Heart right ventricle (tissue), 16 donors: ENCODE measurements at places on chromosomes 3 and 15. TPM values are rescaled to one million over a fixed set of nuclear protein-coding genes. Genes with fewer than 3 reads are reported as not detected.
A peak's percentile ranks its signal among the peaks of the same experiment; 100 is the strongest.

DNA sequence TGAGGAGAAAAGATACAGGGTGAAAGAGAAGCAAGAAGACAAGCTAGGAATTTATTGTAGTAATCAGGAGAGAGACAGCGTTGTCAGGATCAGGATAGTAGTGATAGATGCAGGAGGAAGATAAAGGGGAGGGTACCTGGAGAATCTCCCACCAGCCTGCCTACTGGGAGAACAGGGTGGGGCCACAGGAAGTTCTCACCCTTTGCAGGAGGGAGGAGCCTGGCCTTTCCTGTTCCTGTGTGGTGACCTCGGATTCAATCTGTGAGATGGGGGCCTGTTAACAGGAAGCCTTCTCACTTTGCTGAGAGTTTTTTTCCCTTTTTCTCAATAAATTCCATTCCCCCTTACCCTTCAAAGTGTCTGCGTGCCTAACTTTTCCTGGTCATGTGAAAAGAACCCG is 37.6 kb downstream of the GMPS start:
- no peak for DNase-seq

GRCh38 chr3:195550723-195551122 is 7.6 kb upstream of the PPP1R2 start:
- no peak for DNase-seq

DNA sequence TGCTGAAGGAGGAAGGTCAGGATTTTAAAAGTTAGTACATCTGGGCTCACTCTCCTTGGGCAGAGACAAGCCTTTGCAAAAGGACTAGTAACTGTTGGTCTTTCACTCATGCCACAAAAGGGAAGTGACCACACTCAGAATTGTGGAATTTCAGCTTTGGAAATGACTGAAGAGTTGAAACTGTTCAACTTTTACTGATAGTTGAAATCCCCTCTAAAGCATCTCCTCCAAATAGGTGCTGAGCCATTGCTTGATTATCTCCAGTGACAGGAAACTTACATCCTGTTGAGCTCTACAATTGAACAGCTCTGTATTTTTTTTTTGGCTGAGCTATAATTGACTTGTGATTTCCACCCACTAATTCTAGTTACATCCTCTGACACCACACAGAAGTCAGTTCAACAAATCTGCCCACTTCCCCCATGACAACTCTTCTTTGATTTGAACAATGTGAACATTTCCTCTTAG is 254.8 kb upstream of the TPRG1 start:
- DNase-seq = no peak

DNA sequence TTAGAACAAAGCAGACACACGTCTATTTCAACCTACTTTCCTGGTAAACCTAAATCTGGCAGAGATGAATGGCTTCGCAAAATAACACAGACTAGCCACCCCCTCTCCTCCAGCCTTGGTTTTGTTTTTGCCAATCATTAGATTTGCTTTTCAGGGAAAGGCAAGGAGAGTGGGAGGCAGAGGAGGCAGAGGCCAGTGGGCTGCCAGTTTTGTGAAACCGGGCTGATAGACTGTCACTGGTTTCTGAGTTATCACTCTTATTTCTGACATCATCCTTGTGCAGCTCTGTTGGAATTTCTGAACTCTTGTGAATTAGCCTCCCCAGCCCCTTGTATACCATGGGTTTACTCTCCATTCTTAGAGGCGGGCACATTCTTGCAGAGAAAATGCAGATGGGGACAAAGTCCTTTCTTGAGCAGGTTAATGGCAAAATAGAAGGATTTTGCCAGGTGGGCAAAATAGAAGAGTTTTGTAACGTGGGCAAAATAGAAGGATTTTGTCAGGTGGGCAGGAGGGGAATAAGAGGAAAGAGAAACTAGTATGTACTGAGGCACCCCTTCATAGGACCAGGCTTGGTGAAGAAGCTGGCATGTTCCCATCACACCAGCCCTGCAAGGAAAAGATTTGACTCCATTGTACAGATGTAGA is 3.2 kb upstream of the FEM1B start:
- no peak for DNase-seq

DNA sequence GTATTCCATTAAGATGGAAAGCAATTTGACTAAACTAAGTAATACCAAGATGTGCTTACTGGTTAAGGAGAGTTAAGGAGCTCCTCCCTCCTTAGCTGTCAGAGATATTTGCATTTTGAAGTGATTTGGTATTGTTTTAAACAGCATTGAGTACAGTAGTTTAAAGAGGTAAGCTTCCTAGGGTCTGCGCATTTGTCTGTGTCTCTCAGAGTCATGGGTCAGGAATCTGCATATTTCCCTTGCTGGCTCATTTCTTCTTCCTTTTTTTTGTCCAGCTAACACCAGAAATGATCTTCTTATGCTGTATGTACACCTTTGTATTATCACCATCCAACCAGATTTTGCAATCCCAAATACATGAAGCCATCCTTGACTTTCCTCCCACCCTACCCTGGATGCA is 163.0 kb upstream of the BFSP2 start:
- DNase-seq = no peak

GRCh38 chr3:196666001-196666867 is 26.7 kb downstream of the NRROS start:
- no peak for DNase-seq

DNA sequence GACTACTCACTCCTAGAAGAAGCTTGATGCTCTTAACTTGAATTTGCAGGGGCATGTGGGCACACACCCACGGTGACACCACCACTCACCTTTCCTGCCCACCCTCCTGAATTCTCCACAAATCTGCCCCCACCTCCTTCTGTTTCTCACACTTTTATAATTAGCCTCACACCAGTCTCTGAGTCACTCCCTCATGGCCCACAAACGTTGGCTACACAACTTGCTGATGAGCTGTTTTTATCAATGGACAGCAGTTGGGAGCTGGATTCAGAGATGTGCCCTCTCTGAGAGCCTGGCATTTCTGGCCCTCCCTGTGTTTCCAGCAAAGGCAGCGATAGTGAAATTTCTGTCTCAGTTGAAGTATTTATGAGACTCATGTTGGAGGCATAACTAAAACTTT is 1.3 kb downstream of the COLQ start:
- DNase-seq = peak; percentile 29

DNA sequence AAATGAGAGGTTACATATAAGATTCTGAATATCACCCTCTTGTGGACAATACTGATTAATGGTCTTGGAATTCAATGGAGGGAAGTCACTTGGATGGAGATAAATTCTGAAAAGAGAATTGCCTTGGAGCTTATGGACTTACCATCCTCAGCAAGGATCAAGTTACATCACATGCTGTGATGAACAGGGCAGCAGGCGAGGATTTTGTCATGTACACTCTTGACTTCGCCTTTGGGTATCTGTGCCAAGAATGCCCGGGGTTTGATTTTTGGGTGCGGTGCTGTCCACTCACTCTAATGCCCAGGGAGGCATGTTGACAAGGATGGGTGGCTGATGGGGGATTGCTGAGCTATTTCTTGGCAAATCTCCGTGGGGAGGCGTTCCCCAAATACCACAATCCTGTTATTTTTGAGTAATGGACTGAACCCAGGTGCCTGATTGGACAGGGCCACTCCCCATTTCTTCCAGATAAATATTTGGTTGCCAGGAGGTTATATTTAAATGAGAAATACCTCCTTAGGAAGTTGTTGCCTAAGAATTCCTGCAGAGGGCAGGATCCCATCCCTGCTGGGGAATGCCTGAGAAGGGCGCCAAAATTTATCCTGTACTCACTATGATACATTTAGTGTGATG is 96.3 kb downstream of the TPRG1 start:
- DNase-seq = no peak

- no peak for DNase-seq
Measured at GRCh38 chr3:10614168-10614567, 108.8 kb upstream of the ATP2B2 start.

DNA sequence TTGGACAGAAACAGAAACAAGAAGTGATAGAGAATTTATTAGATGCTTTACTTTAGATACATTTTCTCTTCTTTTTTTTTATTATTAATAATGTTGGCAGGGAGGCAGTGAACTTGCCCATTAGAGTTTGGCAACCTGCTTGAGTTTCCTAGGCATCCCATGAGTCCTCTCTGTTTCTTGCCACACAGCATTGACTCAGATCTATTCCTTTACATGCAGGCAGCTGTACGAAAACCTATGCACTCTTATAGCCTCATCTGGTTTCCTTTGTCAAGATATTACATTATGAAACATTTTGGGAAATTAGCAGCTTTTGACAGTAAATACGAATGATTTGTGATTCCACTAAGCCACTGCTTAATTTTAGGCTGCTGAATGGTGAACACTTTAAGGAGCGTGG is 23.3 kb downstream of the IL1RAP start:
- DNase-seq = no peak

DNA sequence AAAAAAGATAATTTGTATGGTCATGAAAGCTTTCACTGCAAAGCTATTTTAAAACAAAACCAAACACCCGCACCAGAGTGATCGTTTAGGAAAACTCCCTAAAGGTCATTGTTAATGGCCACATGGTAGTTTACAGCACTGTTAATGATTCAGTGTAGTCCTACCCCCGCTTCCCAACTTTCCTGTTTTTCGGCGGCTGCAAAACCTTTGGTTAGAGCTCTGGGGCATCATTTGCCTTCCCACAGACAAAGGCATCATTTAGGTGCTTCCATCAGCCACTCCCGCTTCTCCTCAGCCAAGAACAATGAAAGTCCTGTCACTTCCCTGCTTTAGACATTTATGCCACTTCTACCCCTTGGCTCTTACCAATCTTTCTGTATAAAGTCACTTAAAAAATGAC is 10.6 kb downstream of the MELTF start:
- no peak for DNase-seq

DNA sequence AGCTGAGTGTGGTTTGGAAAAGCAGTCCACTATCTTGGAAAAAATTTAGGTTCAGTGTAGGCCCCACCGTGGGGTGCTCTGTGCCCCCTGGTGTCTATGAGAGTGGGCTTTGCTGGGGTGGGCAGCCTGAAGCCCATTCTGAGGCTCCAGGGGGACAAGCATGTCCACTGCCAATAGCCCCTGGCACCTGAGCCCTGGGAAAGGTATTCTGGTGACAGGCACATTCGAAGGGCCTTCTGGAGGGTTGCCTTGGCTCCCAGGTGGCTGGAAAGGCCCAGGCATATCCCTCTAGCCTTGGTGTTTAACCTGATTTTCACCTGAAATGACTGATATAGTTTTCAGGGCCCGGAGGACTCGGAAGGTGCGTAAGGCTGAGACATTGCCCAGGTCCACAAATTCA is 36.1 kb downstream of the SCN5A start:
- DNase-seq = no peak

DNA sequence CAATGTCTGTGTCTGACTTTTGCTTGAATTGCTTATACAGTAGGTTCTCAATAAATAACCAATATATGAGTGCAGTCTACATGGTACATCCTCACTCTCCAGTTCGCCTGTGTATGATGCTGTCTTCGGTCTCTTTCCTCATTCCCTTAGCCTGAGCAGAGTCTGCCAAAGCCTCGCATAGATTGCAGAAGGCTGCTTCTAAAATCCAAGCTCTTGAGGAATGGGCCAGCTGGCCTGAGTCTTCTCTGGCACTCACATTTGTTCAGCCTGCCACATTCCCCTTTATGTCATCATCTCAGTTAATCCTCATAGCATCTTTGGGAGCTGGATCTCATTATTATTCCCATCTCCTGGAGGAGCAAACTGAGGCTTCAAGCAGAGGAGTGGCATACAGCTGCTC is 27.2 kb upstream of the ADAMTS7 start:
- no peak for DNase-seq

DNA sequence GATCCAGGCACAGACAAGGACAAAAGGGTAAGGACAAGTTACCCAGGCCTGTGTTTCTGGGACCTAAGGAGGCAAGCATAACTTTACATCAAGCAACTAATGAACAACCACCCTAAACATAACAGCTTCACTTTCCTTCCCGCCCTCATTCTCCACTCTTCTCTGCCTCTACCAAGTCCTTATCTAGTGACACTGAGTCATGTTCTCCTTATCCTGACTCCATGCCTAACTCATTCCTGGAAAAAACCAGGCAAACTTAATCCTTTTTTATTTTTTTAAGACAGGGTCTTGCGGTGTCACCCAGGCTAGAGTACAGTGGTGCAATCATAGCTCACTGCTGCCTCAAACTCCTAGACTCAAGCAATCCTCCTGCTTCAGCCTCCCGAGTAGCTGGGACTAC is 44.5 kb downstream of the TMEM44 start:
- no peak for DNase-seq

GRCh38 chr3:128449111-128449638 is 17.5 kb downstream of the DNAJB8 start:
- DNase-seq = no peak

- no peak for DNase-seq
Measured at GRCh38 chr15:85639752-85640381, 154.9 kb downstream of the KLHL25 start.

DNA sequence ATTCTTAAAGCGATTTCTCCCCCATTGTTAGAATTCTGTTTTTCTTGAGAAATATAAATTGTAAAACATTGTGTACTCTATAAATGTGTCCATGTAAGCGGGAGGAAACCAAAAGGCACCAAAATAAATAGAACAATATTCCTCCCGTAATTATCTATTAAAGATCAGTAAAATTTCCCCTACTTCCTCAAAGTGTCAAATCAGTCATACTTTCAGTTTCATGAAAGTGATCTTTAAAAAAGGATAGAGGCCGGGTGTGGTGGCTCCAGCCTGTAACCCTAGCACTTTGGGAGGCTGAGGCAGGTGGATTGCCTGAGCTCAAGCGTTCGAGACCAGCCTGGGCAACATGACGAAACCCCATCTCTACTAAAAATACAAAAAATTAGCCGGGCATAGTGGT is 278.9 kb downstream of the MECOM start:
- DNase-seq = no peak

- DNase-seq = peak; percentile 11
Measured at GRCh38 chr3:177196008-177196455, 1.2 kb downstream of the TBL1XR1 start.

- no peak for DNase-seq
Measured at GRCh38 chr3:99396651-99397275, 241.6 kb upstream of the COL8A1 start.

GRCh38 chr3:181454451-181455027 is 257.2 kb upstream of the SOX2 start:
- DNase-seq = no peak

DNA sequence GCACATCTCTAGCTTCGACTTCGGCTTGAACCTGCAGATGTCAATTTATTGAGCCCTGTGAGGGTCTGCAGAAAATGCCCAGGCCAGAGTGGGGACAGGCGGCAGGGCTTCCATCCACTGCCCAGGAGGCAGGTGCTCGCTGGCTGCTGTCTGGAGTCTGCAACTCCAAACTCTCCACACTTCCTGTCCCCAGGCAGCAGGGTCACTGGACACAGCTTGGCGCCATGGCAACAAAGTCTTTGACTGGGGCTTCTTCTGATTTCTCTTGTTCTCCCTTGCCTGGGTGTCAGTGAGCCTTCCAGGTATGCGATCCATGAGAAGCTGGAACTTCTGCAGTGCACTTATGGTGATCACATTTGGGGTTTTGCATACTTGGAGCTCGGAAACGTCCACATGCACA is 33.5 kb downstream of the SV2B start:
- DNase-seq = no peak

GRCh38 chr3:128697341-128697740 is 28.6 kb upstream of the RAB7A start:
- DNase-seq = no peak

- peak; percentile 34 for DNase-seq
Measured at GRCh38 chr3:149376718-149377407, 586 bp downstream of the TM4SF1 start.

ALG1L2 gene
- not detected for polyA plus RNA-seq

ANKRD34C gene
- polyA plus RNA-seq = 0.01 TPM

POPDC2 gene
- 805 TPM for polyA plus RNA-seq

MAGEL2 gene
- 0.04 TPM for polyA plus RNA-seq

KBTBD8 gene
- polyA plus RNA-seq = 1.4 TPM
